ENCODE measurements at places on chromosomes 6 and 20. TPM values are rescaled to one million over a fixed set of nuclear protein-coding genes. Genes with fewer than 3 reads are reported as not detected.

Gene HUS1B
- total RNA-seq: 0.17 TPM

Gene CRISP3
- not detected for total RNA-seq

Gene MRAP2
- total RNA-seq: 1.8 TPM

Gene COX4I2
- total RNA-seq: not detected

Gene VWA7
- 1.3 TPM for total RNA-seq

Gene SLC44A4
- total RNA-seq: not detected

Measured in A549 treated with AZD2906 at 1 μM for 4 hours (cell line).